ENCODE measurements at places on chromosomes 5 and 9. TPM values are rescaled to one million over a fixed set of nuclear protein-coding genes. Genes with fewer than 3 reads are reported as not detected.

- H3K27ac ChIP-seq = peak overlapping the region; percentile 44
- H3K4me3 ChIP-seq = peak overlapping the region; percentile 65
- DNase-seq = no peak
- peaks cover 38% of the 10 kb centered on the region for H3K36me3 ChIP-seq
- peaks cover 22% of the 10 kb centered on the region for H3K4me1 ChIP-seq
- H3K27me3 ChIP-seq = peaks cover 7% of the 10 kb centered on the region
These were observed 3.6 kb downstream of the RPL12 start for GRCh38 chr9:127447416-127448111.

GRCh38 chr5:137395011-137395755 lies 103.9 kb downstream of the SPOCK1 start:
- no peak overlapping the region for H3K27ac ChIP-seq
- H3K4me1 ChIP-seq = no peaks in the 10 kb centered on the region
- DNase-seq = no peak
- no peaks in the 10 kb centered on the region for H3K27me3 ChIP-seq
- H3K36me3 ChIP-seq = no peaks in the 10 kb centered on the region
- no peak overlapping the region for H3K4me3 ChIP-seq

DNA sequence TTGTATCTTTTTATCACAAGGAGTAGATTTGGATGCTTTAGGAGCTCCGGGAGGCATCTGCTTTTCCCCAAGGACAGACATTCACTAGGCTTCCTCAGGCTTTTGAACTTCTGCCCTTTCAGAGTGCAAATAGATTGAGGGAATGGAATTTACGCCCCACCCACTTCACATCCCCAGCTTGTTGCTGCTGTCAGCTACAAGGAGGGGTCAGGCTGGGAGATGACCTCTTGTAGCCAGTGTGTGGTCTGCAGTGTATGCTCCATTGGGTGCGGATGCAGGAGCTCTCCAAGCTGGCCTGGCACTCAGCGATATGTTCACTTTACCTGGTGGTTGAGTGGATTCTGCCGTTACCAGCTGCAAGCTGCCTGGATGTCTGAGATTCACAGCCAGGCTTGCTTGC lies 6.4 kb downstream of the TNFSF15 start:
- H3K4me1 ChIP-seq = peaks cover 7% of the 10 kb centered on the region
- DNase-seq = peak; percentile 4
- H3K27ac ChIP-seq = no peak overlapping the region
- H3K4me3 ChIP-seq = no peak overlapping the region

Gene SV2C
- total RNA-seq = 0.15 TPM

DNA sequence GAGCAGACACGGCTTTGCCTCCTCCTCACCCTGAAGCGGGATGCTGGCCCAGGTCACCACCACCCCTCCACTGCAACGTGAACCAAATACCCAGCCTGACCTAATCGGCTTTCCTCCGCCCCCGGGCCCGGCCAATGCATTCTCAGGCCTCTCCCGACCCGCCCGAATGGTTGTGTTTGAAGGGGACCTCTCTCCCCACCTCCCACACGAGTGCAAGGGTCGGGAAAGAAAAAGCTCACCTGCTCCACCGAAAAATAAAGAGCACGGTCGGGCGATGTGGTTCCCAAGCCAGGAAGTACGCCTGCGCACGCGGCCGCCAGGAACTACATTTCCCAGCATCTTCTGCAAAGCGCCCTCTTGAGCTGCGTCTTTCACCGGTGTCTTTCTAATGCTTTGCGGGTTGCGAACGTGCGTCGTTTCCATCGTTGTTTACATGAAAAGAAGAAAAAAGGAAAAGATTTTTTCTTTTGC lies at the start of gene ZNF883:
Gene ZNF883 (minus strand): TSS at position 282 of the 471 bp plus-strand sequence.
- H3K4me3 ChIP-seq = peak within 1 kb of the TSS; percentile 91
- no peaks in the 10 kb centered on the region for H3K4me1 ChIP-seq
- H3K27me3 ChIP-seq = no peaks in the 10 kb centered on the region
- H3K36me3 ChIP-seq = peaks cover 19% of the 10 kb centered on the region
- H3K27ac ChIP-seq = no peak within 1 kb of the TSS
- peak; percentile 59 for DNase-seq

- H3K36me3 ChIP-seq = peaks cover 7% of the 10 kb centered on the region
- peaks cover 17% of the 10 kb centered on the region for H3K4me1 ChIP-seq
- DNase-seq = no peak
- no peak overlapping the region for H3K4me3 ChIP-seq
These were observed 65.2 kb downstream of the OTULIN start for GRCh38 chr5:14729448-14730385.

- H3K36me3 ChIP-seq = no peaks in the 10 kb centered on the region
- no peaks in the 10 kb centered on the region for H3K4me1 ChIP-seq
- no peaks in the 10 kb centered on the region for H3K27me3 ChIP-seq
- DNase-seq = no peak
- no peak overlapping the region for H3K27ac ChIP-seq
- no peak overlapping the region for H3K4me3 ChIP-seq
These were observed 248.3 kb upstream of the CCNG1 start for GRCh38 chr5:163189023-163189553.

Gene SH3RF2
- 0.23 TPM for total RNA-seq

- no peaks in the 10 kb centered on the region for H3K4me1 ChIP-seq
- H3K27me3 ChIP-seq = no peaks in the 10 kb centered on the region
- no peak overlapping the region for H3K4me3 ChIP-seq
- DNase-seq = peak; percentile 43
- no peaks in the 10 kb centered on the region for H3K36me3 ChIP-seq
- H3K27ac ChIP-seq = no peak overlapping the region
These were observed 488.0 kb downstream of the PRELID2 start for GRCh38 chr5:145347026-145347616.

GRCh38 chr9:135369412-135369990 lies 110.1 kb upstream of the PPP1R26 start:
- H3K27ac ChIP-seq = no peak overlapping the region
- H3K4me3 ChIP-seq = no peak overlapping the region
- DNase-seq = no peak
- H3K27me3 ChIP-seq = peaks cover 4% of the 10 kb centered on the region
- no peaks in the 10 kb centered on the region for H3K36me3 ChIP-seq
- H3K4me1 ChIP-seq = no peaks in the 10 kb centered on the region
